ENCODE measurements at places on chromosomes 3 and 15.

GRCh38 chr15:68616397-68616796 is 37.6 kb downstream of the CORO2B start:
- no peak for DNase-seq

GRCh38 chr3:45204136-45204535 is 22.0 kb downstream of the TMEM158 start:
- no peak for DNase-seq

GRCh38 chr3:53350652-53351051 is 3.3 kb upstream of the DCP1A start:
- no peak for DNase-seq

- DNase-seq = no peak
These were observed 90.8 kb upstream of the TNFAIP8L3 start for GRCh38 chr15:51185213-51186159.

- peak; percentile 12 for DNase-seq
These were observed 104.0 kb downstream of the NR1I2 start for GRCh38 chr3:119885746-119886530.

DNA sequence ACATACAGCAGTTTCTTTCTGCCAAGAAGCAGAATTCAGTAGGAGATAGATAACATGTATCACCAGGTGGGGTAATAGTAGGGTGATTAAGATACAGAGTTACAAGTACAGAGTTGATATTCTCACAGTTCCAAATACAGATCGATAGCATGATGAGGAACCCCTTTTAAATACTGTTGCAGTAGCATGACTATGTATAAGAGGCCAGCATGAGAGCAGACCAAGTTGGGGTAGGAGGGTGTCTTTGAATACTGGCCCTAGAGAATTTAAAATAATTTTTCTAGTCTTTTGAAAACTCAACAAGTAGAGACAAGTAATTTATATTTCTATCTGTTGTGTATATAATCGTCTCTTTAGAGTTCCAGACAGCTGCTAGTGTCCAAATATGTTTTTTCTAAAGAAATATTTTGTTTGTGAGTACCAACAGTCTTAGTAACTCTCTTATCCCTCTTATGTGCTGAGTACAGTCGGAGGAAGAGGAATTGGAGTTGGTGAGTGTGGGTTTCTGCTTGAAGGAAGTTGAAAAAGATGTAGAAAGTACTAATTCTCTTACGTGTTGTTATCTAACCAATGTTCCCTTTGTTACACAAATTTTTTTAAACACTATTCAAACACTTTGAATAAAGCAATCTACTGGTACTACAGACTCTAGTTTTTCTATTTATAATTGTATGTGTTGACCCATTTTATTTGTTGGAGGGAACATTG is 30.2 kb downstream of the LYSMD4 start:
- no peak for DNase-seq

GRCh38 chr15:101675796-101676582 is 23.8 kb upstream of the TM2D3 start:
- no peak for DNase-seq

DNA sequence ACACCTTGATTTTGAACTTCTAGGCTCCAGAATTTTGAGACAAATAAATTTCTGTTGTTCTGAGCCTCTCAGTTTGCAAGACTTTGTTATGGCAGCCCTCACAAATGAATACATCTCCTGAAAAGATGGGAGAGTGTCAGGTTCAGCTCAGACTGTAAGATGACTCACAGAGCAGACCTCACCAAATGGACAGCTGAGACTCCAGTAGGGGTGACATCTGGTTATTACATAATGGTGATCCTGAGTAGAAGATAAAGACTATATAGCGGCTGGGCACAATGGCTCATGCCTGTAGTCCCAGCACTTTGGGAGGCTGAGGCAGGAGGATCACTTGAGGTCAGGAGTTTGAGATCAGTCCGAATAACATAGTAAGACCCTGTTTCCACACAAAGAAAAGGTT is 26.2 kb upstream of the MTMR14 start:
- DNase-seq = no peak

DNA sequence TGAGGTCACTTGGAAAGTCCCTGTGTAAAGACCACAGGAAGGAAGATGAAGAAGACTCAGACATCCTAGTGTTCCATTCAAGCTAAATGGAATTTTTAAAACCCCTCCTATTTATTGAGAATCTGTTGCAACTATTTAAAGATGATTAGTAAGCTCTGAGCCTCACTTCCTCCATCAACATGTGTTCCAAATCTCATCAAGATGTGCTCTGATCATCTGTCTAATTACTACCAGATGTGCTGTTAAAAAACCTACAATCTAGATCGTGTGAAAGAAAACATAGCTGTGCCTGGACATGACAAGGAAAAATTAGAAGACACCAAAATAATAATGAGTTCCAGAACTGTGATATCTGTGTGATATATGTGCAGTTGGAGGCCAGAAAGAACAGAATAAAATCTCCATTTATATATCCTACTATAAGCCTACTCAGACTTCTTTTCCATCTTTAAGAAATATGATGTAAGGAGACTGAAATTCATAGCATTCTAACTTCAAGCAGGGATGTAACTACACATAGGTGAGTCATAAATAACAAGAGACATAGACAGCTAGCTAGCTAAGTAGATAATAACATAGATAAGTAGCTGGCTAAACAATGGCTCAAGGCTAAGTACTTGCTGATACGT is 7.8 kb downstream of the XPC start:
- DNase-seq = no peak

DNA sequence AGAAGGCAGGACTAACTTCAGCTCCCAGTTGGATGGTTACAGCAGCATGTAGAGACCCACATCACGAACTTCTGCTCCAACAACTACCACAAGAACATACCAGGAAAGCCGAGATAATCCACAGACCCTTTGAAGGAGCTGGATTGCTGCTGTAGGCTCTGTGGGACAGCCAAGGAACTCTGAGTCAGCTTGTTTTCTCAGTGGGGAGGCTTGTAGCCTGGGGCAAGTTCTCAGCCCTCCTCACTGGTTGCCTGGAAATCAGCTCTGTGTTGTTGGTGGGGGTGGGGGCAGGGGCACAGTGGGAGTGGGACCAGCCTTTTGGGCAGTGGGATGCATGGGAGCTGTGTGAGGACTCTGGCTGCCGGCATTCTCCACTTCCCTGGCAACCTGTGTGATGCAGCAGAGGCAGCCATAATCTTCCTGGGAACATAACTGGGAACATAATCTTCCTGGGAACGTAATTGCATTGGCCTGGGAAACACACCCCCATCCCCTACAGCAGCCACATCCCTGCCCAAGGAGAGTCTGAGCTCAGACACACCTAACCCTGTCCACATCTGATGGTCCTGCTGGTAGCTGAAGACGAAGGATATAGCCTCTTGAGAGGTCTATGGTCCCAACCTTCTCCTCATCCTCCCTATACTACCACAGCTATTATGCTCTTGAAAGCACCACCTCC is 153.1 kb downstream of the PEAK1 start:
- DNase-seq = no peak

- no peak for DNase-seq
These were observed 134.4 kb downstream of the MDFIC2 start for GRCh38 chr3:70177881-70178645.

- no peak for DNase-seq
These were observed 307.0 kb upstream of the THBS1 start for GRCh38 chr15:39273717-39274411.

DNA sequence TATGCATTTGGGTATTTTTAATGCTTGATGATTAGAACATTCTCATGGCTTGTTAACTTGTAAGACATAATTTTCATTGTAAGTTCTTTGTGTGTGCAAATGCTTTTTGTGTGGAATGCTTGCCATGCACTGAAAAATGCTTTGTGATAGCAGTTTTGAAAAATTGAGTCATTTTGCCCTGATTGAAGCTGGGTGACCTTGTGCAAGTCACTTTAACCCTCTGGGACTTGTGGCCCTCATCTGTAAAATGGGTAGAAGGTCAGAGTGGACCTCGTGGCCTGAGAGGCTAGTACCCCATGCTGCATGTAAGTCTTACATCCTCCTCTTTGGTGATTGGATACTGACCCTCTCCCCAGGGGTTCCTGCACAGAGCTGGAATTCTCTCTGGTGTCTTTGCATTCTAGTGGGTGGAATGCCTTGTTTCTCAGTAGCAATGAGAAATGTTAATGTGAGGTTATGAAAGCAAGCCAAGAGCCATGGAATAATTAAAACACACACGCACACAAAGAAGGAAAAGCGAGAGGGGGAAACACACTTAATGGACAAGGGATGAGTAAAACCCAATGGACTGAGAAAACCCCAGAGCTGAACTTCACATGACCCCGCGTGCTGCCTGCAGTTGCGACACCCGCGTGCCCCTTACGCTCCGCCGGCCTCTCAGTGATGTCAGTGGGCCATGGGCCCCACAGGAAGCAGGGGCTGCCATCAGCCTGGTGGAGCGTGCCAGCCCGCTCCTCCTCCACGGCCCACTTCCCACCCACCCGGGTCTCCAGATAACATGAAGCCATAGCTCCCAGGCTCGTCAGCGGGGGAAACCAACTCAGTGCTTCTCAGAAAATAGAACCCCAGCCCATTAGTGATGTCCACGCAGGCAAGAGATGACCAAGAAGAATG is 44.0 kb downstream of the SMAD3 start:
- DNase-seq = no peak

DNA sequence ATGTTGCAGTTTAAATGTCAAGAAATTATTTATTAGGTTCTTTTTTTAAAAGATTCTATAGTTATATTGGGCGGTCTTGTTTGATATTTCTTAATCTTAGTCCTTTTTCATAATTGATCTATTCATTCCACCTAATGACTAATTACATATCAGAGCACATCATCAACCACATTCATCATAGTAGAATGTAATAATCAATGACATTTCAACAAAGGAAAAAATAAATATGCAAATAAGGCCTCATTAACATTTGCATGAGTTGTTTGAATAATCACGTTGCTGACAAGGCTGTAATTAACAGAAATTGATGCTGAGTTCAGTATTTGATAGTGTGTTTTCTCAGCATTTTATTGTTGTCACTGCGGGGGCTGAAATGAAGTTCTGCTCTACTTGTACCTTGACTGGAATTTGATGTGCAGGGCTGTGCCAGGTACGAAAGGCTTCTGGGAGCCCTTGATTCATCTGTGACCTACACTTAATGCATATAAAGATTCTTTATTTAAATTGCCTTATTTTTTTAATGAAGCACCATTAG is 215.7 kb downstream of the TCF12 start:
- no peak for DNase-seq

- no peak for DNase-seq
These were observed 51.0 kb downstream of the ANP32A start for GRCh38 chr15:68769702-68770101.

DNA sequence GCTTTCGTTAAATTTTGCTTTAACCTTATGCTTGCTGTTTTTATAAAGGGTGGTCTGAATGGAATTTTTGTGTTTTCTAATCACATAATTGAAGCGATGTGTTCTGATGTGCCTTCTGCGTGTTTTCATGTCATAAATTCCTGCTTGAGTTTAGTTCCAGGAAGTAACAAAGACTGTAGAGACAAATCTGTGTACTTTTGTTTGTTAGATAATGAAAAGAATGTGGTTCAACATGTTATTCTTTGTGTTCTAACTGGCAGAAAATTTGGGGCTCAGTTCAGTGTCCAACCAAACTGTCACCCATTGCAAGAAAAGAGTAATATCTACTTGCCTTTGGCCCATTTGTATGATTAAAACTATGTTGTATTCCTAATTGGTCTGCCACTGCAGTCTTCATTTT is 324.0 kb downstream of the DIPK2A start:
- DNase-seq = no peak

GRCh38 chr3:160134964-160135363 is 90.3 kb upstream of the C3orf80 start:
- DNase-seq = no peak

DNA sequence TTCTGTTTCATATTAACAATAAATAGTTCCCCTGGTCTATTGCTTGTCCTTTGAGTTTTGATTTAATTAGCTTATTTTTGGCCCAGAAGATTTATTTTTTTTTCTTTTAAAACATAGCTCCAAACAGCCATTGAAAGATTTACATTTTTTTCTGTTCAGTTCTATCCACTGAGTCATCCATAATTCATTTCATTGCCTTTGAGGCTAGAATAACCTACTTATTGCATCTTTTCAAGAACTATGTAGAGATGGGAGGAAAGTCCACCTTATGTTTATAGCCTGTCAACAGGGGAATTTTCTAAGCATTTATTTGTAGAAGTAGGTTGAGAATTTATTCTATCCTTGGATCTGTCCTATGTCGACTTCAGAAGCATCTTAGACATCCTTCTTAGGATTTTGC is 53.4 kb upstream of the CHD2 start:
- no peak for DNase-seq

- DNase-seq = no peak
These were observed 76.8 kb downstream of the TAMM41 start for GRCh38 chr3:11769704-11770476.

- DNase-seq = no peak
These were observed 15.0 kb downstream of the IL12A start for GRCh38 chr3:160003520-160004128.

- no peak for DNase-seq
These were observed 15.5 kb upstream of the ACAP2 start for GRCh38 chr3:195458316-195458717.

DNA sequence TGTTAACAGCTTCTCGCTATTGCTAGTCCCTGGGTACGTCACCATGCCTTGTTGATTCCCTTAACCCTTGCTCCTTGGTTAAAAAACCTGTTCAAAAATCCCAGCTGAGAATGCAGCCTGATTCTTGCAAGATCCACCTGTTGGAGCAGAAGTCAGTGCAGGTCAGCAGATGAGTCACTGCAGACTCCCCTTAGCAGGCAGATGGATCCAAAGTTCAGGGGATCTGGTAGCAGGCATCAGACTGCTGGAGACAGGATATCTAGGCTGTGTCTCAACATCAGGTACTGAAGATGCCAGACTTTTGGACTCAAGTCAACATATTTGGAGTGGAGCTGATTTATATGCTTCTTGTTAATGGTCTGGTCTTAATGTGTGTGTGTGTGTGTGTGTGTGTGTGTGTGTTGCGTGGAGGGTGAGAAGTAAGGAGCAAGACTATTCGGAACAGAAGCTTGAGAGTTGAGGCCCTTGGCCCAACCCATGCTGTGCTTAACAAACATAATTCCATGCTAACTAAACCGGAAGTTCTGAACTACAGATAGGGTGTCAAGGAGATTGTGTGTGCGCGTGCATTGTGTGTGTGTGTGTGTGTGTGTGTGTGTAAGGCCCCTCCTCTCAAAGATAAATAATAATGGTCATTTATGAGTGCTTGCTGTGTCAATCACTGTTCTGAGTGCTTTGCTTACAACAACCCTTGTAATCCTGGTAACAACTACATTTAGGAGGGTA is 1.0 kb upstream of the C3orf52 start:
- no peak for DNase-seq

All from T-helper 2 cell (primary cell).